AG09319 (cell line): ENCODE measurements at places on chromosomes 4 and X.

GRCh38 chr4:119743644-119744043 lies 115.0 kb upstream of the PDE5A start:
- no peak for DNase-seq

- no peak for DNase-seq
Observed at GRCh38 chrX:50776248-50776647, 37.7 kb downstream of the SHROOM4 start.

DNA sequence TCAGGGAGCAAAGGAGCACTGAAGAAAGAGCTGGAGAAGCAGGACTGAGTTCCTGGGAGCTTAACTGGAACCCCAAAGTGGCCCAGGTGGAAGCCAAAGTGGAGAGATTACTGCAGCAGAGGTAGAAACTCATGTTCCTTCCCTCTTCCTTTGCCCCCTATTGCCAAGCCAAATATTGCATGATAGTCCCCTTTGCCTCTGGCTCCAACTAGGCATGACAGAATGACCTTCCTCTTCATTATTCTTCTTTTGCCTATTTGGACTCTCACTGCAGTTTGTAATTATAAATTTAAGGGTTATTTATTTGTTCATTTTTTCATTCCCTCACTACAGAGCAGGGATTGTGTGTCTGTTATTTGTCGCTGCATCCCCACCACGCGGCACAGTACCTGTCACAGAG lies 22.1 kb upstream of the SPANXB1 start:
- DNase-seq = no peak

- DNase-seq = no peak
Observed at GRCh38 chr4:111921714-111922113, 223.5 kb upstream of the FAM241A start.

- DNase-seq = no peak
Observed at GRCh38 chrX:19388741-19389140, 45.0 kb downstream of the PDHA1 start.

- no peak for DNase-seq
Observed at GRCh38 chr4:10584042-10584441, 100.5 kb downstream of the CLNK start.

GRCh38 chrX:150291014-150291413 lies 72.1 kb upstream of the MAMLD1 start:
- DNase-seq = no peak

DNA sequence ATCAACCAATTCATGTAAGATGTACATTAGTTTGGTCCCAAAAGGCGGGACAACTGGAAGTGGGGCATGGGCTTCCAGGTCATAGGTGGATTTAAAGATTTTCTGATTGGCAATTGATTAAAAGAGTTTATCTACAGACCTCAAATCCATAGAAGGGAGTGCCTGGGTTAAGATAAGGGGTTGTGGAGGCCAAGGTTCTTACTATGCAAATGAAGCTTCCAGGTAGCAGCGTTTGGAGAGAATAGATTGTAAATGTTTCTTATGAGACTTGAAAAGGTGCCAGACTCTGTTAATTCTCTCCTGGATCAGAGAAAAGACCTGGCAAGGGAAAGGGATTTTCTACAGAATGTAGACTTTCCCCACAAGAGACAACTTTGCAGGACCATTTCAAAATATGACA lies 2.4 kb downstream of the MGST2 start:
- DNase-seq = no peak

GRCh38 chrX:113868711-113869110 lies 715.2 kb upstream of the HTR2C start:
- DNase-seq = no peak

DNA sequence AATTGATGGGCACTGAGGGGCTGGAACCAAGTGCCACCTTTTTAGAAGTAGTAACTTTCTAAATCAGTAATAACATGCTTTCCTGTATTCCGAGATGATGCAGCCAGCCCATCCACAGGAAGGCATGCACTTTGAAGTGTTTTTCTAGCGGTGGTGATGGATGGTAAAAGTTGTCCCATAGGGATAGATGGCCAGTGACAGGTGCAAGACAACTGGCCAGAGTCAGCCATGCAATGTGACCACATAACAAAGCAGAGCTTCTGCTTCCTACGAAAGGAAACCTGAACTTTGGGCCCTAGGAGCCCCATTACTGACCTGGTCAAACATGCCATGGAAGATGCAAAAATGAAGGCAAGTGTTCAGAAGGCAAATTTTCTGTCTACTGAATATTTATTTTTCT lies 72.3 kb downstream of the NR3C2 start:
- DNase-seq = no peak

- no peak for DNase-seq
Observed at GRCh38 chr4:39235021-39235420, 52.7 kb downstream of the WDR19 start.

- DNase-seq = no peak
Observed at GRCh38 chr4:129377131-129377845, 281.3 kb downstream of the C4orf33 start.

DNA sequence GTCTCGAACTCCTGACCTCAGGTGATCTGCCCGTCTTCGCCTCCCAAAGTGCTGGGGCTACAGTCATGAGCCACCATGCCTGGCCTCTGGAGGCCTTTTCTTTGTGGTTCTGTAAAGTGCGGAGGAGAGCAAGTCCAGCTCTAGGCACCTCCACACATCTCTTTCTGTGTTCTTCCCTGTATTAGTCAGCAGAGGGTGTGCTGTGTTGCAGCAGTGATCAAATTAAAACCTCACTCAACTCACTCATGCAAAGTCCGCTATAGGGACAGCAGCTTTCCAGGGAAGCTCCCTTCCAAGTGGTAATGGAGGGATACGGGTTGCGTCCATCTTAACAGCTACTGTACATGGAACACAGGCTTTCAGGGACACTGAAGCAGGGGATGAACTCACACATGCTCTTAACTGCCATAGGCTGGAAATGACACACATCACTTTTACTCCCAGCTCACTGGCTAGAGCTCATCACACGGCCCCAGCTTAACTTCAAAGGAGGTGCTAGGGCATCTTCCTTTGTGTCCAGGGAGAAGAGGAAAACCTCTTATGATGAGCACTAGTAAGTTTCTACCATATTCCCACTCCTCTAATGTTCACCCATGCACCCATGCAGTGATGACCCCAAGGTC lies 36.0 kb upstream of the CCNG2 start:
- DNase-seq = no peak

DNA sequence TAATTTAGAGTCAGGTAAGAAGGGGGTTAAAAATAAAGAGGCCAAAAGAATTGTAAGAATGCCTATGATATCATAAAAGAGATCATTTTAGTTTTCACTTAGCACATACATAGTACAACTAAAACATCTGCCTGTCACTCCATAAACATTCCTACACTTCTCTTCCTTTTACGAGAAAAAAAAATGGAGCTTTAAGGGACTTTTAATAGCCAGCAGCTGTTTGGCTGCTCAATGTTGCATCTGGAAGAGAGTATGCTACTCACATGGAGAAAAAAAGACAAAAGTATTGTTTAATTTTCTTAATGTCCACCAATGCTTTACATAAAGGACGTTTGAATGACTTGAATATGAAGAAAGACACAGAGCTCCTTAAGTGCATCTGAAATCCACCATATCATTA lies 48.7 kb upstream of the TNIP3 start:
- no peak for DNase-seq

DNA sequence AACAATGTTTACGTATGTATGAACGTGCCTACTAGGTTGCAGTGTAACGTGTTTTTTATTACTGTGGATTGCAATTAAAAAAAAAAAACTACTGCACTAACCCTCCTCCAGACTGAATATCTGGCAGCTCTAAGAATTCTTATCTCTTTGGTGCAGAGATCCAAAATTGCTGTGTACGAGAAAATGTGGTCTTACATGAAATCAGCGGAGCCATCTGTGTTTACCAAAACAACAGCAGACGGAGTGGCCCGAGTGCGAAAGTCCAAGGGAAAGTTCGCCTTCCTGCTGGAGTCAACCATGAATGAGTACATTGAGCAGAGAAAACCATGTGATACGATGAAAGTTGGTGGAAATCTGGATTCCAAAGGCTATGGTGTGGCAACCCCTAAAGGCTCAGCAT lies 268.1 kb downstream of the THOC2 start:
- DNase-seq = no peak

DNA sequence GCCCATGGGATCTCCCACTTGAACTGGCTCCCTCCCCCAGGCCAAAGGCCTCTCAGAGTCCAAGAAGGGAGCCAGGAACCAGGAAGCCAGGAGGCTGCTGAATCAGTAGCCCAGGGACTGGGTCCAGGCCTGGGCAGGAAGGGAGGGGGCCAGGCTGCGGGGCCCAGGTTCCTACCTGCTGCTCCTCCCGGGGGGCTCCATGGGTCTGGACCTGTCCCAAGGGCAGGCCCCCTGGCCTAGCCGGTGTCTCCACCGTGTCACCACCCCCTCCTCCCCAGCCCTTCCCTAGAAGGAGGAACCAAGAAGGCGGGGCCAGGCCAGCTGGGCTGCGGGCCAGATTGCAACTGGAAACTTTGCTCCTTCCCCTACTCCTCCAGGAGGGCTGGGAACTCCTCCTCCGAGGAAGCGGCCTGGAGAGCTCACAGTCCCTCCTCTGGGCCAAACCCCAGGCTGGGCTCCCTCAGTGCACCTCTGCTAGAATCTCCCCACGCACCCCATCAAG lies at the start of gene IQSEC2:
IQSEC2 (minus strand) TSS at position 264 of the 502 bp plus-strand sequence.
- peak; percentile 52 for DNase-seq

- DNase-seq = no peak
Observed at GRCh38 chrX:8820910-8821527, 19.8 kb upstream of the FAM9A start.
